ENCODE measurements at places on chromosomes 16 and 17.

- DNase-seq, result no peak
Observed at GRCh38 chr16:79677799-79678530, 77.4 kb upstream of the MAF start.

GRCh38 chr16:10122546-10122945, 59.7 kb downstream of the GRIN2A start:
- DNase-seq, result no peak

GRCh38 chr17:4256952-4257351, 6.8 kb downstream of the ANKFY1 start:
- DNase-seq, result peak; percentile 27

GRCh38 chr17:48603959-48604769, 622 bp downstream of the HOXB6 start:
- no peak for DNase-seq

GRCh38 chr16:67449739-67450138, 18.8 kb downstream of the HSD11B2 start:
- no peak for DNase-seq

GRCh38 chr16:46896314-46896968, 12.3 kb downstream of the GPT2 start:
- DNase-seq, result no peak

DNA sequence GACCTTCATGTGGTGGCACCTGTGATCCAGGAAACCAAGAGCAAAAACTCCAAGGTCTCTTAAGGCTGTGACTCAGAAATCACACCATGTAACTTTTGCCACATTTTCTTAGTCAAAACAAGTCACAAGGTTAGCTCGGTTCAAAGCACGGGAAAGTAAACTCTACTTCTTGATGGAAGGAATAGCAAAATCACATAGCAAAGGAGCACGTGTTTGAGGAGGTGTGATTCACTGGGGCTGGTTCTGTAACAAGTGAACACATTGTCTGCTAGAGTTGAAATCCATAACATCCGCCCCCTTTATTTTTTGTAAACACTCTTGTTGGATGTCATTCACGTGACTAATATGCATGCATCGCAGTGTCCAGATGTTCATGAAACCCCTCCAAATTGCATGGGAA, 415.0 kb upstream of the MAF start:
- no peak for DNase-seq

- DNase-seq, result no peak
Observed at GRCh38 chr17:73929860-73930430, 273.5 kb upstream of the RPL38 start.

- peak; percentile 77 for DNase-seq
Observed at GRCh38 chr17:27805520-27806146, 5.3 kb upstream of the NOS2 start.

DNA sequence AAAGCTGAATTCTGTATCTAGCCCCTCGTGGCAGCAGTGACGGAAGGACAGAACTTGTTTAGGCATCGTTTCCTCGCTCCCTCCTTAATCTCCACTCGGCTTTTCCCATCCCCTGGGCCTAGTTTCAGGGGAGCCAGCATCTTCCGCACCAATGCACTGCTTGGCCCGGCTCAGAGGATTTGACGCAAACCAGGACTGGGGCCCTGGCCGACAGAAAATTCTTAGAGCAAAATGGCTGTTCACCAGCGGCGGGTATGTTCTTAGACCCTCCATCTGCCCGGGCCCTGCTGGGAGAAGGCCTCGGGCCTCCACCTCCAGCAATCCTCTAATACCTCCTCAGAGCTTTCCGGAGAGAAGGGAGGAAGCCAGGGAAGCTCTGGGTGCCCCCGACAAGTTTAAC, 54.6 kb downstream of the TBC1D16 start:
- DNase-seq, result no peak

DNA sequence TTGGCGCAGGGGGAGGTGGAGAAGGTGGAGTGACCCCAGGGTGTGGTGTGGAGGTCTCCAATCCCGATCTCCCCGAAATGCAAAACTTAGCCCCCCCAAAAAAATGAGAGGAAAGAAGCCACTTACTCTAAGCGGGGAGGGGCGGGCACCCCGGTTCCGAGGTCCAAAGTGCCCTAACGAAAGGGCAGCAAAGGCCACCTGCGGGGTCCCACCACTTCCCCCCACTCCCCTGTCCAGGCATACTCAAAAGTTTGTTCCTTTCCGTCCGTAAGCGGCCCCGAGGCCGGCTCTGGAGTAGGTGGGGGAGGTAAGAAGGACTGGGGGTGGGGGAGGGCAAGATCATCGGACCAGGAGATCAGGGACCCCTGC, 1.1 kb downstream of the TOX3 start:
- no peak for DNase-seq

DNA sequence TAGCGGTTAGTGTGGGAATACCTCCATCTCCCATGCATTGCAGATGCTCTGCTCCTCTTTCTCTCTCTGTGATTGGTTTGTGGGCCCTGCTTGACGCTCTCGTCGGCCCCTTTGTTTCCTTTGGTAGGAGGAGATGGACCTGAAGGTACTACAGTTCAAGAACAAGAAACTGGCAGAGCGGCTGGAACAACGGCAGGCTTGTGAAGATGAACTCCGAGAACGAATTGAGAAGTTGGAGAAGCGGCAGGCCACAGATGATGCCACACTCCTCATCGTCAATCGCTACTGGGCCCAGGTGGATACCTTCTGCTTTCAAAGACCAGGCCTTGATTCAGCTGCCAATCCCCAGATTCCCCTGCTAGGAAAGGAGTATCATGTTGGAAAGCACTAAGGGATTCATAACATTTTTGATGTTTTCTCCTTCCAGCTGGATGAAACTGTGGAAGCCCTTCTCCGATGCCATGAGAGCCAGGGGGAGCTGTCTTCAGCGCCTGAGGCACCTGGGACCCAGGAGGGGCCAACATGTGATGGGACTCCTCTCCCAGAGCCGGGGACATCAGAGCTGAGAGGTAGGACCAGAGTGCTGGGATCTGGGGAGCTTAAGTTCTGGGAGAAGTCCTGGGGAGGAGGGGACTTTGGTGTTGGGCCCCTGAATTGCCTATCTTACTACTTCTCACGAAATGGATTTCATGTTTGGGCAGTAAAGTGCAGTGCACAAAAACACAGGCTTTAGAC, 1.0 kb downstream of the RNF40 start:
- no peak for DNase-seq

DNA sequence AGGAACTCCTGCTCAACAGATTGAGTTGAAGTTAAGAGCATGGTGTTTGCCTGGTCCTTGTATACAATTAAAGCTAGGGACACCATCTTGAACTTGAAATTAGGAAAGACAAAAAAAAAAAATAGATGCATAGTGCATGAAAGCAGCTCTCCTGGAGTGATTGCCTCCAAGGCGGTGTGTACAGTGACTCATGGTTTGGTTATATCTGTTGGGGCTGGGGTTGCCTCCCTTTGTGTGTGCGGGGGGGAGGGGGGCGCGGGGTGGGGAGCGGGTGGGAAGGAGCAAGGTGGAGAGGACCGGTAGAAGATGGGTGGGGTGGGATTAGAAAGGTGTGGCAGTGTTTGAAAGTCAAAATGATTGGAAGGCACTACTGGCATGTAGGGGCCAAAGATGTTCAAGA, 3.4 kb downstream of the TMED6 start:
- DNase-seq, result no peak

DNA sequence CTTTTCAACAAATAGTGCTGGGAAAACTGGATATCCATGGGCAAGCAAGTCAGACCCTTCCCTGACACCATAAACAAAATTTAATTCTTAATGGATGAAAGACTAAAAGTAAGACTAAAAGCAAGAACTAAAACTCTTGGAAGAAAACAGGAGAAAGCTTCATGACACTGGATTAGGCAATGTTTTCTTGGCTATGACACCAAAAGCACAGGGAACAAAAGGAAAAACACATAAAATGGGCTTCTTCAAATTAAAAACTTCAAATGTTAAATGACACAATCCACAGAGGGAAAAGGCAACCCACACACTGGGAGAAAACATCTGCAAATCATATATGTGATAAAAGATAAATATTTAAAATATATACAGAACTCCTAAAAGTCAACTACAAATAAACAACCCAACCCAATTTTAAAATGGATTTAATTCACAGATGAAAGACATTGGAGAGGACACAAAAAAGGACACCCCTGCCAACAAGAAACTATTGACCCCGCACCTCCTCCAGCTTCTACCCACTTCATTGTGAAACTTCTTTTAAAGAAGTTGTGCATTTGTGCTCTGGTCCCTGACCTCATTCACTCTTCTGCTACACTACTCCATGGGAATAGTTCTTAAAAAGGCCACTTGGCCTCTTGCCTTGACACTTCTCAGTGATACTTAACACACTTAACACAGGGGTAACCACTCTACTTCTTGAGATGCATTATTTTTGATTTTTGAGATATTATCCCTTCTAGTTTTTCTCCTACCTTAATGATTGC, 80.3 kb downstream of the TRIM37 start:
- no peak for DNase-seq

- peak; percentile 75 for DNase-seq
Observed at GRCh38 chr16:70738083-70738977, 52.5 kb upstream of the MTSS2 start.

DNA sequence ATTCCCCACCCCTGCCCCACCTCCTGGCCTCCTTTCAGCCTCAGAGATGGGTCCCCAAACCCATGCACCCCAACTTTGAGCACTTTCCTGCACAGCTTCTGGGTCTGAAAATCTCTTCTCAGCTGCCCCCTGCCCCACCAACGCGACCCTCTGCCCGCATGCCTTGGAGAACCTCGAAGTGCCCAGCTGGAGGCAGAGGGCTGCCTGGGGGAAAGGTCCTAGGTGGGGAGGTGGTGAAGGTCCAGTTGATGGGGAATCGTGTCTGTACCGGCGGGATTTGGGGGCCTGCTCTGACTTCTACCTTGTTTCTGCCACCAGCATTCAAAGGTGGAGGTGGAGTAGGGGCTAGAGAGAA, 1.3 kb downstream of the NKD1 start:
- DNase-seq, result no peak

DNA sequence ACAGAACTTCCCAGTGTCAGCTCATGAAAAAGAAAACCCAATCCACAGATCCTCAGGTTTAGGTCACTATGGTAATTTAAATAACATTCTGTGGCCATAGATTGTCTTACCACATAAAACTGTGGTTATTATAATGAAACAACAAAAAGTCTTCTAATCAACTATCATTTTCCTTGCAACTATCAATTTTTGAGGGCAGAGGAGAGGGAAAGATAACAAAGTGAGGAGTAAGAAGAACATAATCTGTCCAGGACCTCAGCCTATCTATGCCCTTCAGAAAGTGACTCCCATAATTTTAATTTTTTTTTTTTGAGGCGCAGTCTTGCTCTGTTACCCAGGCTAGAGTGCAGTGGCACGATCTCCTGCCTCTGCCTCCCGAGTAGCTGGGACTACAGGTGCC, 4.0 kb upstream of the GGNBP2 start:
- no peak for DNase-seq

GRCh38 chr16:54930005-54930868, at the start of gene IRX5:
Gene IRX5, plus strand, starts transcription at chr16:54930865. Its CDS starts 334 bp downstream, at chr16:54931199.
- peak; percentile 96 for DNase-seq

GRCh38 chr16:65124212-65124548, 2.3 kb upstream of the CDH11 start:
- DNase-seq, result no peak

- no peak for DNase-seq
Observed at GRCh38 chr17:34383216-34383615, 20.2 kb upstream of the CCL1 start.

GRCh38 chr17:79777120-79777893, 641 bp upstream of the CBX2 start:
- DNase-seq, result peak; percentile 86

- DNase-seq, result peak; percentile 48
Observed at GRCh38 chr16:10738231-10739077, 5.2 kb upstream of the NUBP1 start.

DNA sequence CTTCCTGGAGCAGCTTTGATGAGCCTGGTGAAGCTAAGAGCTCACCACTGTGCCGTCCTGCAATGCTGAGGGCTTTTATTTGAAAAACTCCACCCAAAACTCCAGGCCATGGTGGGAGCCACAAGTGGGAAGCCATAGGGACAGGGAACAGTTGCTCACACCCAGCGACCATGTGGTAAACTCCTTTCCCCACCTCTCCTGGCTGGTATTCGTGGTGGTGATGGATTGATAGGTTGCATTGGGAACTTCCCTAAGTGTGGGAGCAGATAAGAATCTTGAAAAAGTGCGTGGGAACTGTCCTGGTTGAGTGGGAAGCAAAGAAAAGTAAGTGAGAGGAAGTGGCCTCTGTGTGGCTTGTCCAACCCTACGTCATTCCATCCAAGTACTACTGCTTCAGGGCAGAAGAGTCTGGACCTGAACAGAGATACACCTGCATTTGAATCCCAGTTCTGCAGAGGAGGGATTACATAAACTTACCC, at the start of gene CCL1:
Gene CCL1, minus strand, starts transcription at position 51 of the 479 bp plus-strand sequence. CDS start 72 bp downstream, outside the sequence.
- DNase-seq, result no peak

- no peak for DNase-seq
Observed at GRCh38 chr17:50105811-50106210, 10.7 kb downstream of the PDK2 start.

- no peak for DNase-seq
Observed at GRCh38 chr17:6374271-6374691, 60.6 kb downstream of the AIPL1 start.

DNA sequence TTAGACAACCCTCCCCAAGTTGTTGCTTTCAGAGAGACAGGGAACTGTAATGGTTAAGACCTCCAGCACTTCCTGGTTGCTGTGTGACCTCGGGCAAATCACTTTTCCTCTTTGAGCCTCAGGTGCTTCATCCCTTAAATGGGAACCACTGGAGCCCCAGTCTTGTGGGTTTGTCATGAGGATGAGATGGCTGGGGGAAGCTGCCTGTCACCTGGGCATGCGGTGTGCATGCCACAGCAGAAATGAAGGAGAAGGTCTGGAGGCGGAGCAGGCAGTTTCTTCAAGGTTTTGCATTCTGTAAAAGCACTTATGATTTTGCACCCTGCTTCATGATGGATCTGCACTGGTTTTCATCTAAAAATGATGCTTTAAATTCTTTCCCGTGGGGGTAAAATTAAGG, 22.1 kb downstream of the NAGPA start:
- DNase-seq, result no peak

- no peak for DNase-seq
Observed at GRCh38 chr17:81031566-81032550, 3.1 kb upstream of the BAIAP2 start.

DNA sequence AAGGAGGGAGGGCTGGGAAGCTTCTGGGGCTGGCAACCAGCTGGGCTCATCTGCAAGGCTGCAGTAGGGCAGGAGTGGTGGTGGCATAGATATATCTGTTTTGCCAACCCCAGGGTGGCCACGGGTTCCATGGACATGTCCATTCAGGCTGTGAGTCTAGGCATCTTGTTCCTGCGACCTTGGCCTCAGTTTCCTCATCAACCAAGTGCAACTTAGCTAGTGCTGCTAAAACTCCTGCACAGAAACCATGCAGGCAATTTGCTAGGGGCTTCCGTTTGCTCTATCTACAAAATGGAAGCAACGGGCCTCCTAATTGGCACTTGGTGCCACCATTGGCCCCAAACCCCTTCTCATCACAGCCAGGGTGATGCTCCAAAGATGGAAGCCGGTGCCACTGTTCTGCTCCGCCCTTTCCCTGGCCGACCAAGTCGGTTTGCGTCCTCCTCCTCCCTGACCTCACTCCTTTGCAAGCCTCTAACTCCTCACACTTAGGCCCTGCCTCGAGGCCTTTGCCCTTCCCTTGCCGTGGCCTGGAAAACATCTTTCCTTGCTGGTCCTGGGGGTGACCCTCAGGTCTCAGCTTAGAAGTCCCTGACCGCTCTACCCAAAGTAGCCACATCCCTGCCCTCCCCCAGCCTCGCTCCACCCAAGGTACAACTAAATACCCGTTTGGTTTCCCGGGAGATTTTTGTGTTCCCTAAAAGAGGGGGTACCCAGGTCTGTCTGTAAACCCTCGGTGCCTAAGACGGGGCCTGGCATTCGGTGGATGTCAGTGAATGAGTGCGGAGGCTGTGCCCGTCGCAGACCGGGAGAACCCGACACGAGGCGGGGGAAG, 1.2 kb downstream of the SREBF1 start:
- DNase-seq, result no peak

- no peak for DNase-seq
Observed at GRCh38 chr16:54171626-54172537, 114.7 kb downstream of the IRX3 start.

Measured in H54 (cell line).